ENCODE measurements at places on chromosomes 11 and 22.

GRCh38 chr11:9759519-9760192, 95.8 kb downstream of the SWAP70 start:
- H3K27me3 ChIP-seq = no peaks in the 10 kb centered on the region
- no peak overlapping the region for H3K4me3 ChIP-seq
- DNase-seq = peak; percentile 48
- H3K36me3 ChIP-seq = no peaks in the 10 kb centered on the region
- H3K4me1 ChIP-seq = peaks cover 27% of the 10 kb centered on the region

- H3K36me3 ChIP-seq = no peaks in the 10 kb centered on the region
- no peak for DNase-seq
- H3K4me1 ChIP-seq = peaks cover 19% of the 10 kb centered on the region
- no peak overlapping the region for H3K27ac ChIP-seq
- no peak overlapping the region for H3K4me3 ChIP-seq
These were observed 27.2 kb downstream of the TMPRSS6 start for GRCh38 chr22:37082251-37082873.

GRCh38 chr11:71373791-71374454, 74.3 kb downstream of the DHCR7 start:
- H3K4me3 ChIP-seq = no peak overlapping the region
- no peak overlapping the region for H3K27ac ChIP-seq
- no peak for DNase-seq
- no peaks in the 10 kb centered on the region for H3K4me1 ChIP-seq

- no peaks in the 10 kb centered on the region for H3K27me3 ChIP-seq
- no peak overlapping the region for H3K27ac ChIP-seq
- DNase-seq = no peak
- no peaks in the 10 kb centered on the region for H3K4me1 ChIP-seq
- H3K36me3 ChIP-seq = peaks cover 14% of the 10 kb centered on the region
These were observed 270.7 kb downstream of the TBC1D22A start for GRCh38 chr22:47032956-47033647.

Measured in T-cell (primary cell).